GM12864 (cell line): ENCODE measurements at places on chromosomes 12 and 14.
A peak's percentile ranks its signal among the peaks of the same experiment; 100 is the strongest.

GRCh38 chr14:57578801-57579200 is 85.1 kb upstream of the CCDC198 start:
- no peak for DNase-seq

DNA sequence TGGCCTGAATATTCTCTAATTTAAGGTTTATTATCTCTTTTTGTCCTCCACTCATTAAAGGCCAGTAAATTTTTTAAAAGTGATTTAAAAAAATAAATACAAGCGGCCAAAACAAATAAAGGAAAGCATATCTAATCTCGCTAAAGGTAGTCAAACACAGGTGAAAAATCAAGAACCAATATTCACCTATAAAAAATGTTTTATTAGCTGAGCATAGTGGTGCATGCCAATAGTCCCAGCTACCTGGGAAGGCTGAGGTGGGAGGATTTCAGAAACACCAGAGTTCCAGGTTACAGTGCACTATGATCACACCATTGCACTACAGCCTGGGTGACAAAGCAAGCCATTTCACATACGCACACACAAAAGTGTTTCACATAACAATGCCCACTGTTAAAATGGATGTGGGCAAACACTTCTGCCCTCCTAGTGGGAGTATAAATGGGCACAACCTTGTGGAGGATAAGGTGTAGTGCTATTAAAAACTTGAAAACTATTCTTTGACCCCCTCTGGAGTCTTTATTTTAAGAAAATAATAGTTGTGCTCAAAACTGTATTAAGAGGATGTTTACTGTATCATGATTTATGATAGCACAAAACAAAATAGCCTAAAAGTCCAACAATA is 32.7 kb upstream of the NAP1L1 start:
- no peak for DNase-seq

GRCh38 chr14:92417759-92418158 is 94.8 kb downstream of the SLC24A4 start:
- no peak for DNase-seq

- DNase-seq: no peak
Observed at GRCh38 chr14:65813760-65814384, 401.3 kb downstream of the FUT8 start.

GRCh38 chr14:96016501-96017160 is 22.5 kb upstream of the C14orf132 start:
- DNase-seq: no peak

DNA sequence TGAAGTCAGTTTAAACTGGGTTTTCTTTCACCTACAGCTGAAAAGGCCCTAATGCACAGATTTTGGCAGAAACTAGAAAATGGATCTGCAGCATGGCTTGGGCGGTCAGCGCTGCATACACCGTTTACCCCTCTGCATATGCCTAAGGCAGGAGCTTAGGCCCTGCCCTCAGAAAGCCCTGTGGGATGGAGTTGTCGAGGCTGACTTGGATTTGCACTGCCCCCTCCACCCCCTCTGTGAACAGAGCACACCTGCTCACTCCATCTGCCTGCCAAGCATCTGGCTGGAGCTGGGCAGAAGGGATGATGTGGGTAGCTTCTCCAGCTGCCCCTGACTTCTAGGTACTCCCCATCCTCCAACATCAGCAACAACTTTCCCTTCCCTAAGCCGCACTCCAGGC is 41.9 kb downstream of the TTC7B start:
- DNase-seq: no peak

DNA sequence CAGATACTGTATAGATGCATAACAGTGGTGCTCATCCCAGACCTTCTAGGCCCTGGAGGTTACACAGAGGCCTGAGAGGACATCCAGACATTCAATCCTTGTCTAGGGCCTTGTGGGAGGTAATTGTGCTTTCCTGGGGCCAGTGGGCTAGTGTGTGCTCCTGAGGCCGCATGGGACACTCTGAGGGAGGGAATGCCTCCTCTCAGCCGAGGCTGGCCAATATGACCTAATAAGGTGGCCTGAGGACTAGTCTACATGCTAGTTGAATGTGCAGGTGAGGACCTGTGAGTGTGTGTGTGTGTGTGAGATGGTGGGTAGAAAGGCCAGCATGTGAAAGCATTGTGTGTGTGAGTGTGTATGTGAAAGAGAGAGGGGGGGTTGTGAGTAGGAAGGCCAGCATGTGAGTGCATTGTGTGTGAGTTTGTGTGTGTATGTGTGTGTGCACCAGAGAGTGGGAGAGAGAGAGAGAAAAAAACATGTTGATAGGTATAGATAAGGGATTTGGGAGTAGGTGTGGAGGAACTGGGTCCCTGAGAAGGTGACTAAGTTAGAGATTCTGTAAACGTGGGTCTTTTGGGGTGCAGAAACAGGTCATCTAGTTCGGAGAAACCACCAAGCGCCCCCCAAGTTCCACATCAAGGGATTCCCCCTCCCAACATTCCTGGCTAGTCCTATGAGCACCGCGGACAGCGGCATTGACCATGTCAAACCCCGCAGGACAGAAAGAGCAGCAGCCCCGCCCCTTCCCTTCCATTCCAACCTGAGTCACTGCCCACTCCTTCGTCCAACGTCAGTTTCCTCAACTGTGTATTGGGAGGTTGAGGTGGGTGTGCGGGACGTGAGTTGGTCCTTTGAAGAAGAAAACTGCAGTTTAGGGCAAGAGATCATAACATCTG is 9.7 kb upstream of the KRT81 start:
- no peak for DNase-seq

GRCh38 chr12:95997911-95998510 is 1.9 kb upstream of the HAL start:
- no peak for DNase-seq

GRCh38 chr14:22549324-22549962 is 39.6 kb downstream of the DAD1 start:
- no peak for DNase-seq

GRCh38 chr14:89012282-89013097 is 188.0 kb downstream of the TTC8 start:
- no peak for DNase-seq

- DNase-seq: no peak
Observed at GRCh38 chr12:101678081-101678480, 19.4 kb upstream of the CHPT1 start.

- DNase-seq: no peak
Observed at GRCh38 chr14:24260026-24260779, 2.8 kb downstream of the TGM1 start.

GRCh38 chr12:14689996-14690395 is 6.4 kb downstream of the GUCY2C start:
- DNase-seq: no peak

DNA sequence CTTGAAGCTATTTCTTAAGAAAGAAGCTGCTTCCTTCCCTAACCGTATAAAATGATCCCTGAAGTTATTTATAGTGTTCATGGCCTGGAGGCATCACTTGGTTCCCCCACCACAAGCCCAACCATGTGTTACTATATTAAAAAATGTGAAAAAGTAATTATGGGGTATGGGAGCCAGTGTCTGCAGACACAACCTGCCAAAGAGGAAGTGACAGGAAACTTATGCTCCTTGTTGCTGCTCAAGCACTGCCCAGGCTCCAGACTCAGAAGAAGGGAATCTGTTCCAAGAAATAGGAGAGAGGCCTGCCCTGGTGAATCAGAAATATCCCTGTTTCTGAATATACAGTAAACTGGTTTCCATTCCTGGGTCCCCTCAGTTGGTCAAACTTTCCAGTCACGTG is 217.2 kb upstream of the BMP4 start:
- no peak for DNase-seq

DNA sequence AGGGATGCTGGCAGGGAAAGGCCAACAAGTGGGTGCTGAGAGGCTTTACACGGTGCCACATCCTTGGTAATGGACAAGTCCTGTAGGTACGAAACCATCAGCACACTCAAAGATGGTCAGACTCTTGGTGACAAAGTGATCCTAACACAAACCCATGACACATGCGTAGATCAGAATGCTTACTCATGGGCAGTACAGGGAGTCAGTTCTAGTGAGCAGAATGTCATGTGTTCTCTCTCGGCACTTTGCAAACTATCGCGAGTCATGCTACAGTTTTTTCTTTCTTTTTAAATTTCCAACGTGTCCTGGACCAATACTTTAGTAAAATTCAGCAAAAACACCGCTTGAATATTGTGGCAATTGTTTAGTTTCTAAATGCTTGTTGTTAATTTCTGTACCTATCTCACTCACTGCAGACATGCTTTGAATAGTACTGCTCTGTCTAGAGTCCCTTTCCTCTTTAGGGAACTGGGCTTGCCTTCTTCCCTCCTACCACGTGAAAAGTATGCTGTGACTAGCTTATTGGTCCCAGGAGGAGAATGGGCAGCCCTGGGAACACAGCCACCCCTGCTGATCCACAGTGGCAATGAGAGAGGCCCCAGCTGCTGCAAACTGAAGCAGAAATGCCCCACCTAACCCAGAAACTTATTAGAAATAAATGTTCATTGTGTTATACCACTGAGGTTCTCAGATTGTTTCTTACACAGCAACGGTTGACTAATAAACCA is 62.4 kb downstream of the UBR7 start:
- peak; percentile 4 for DNase-seq

- no peak for DNase-seq
Observed at GRCh38 chr12:110853836-110854235, 7.0 kb downstream of the CCDC63 start.

DNA sequence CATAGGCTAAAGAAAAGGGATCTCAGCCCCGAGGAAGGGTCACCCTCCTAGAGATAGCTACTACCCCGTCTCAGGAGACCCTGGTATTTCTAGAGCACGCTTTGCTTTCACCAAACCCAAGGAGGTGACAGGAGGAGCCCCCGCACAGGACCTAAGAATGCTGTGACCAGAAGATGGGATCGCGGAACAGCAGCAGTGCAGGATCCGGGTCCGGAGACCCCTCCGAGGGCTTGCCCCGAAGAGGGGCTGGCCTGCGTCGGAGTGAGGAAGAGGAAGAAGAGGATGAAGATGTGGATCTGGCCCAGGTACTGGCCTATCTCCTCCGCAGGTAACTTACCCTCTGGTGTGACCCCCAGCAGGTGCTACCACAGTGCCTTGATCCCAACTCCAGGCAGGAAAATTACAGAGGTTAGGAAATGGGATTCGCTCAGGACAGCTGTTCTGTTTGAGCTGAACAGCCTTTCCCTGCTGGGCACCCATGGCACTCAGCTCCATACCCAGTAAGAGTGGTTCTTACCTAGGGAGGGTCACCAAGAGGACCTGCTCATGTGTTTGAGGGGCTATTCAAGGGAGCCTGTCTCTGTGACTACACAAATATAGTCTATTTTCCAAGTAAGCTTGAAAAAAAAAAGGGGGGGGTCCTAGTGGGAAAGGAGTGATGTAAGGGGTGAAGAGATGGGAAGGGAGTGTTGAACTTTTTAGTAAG is 826 bp upstream of the NRL start:
- no peak for DNase-seq

GRCh38 chr12:13947276-13947946 is 34.0 kb downstream of the GRIN2B start:
- no peak for DNase-seq

DNA sequence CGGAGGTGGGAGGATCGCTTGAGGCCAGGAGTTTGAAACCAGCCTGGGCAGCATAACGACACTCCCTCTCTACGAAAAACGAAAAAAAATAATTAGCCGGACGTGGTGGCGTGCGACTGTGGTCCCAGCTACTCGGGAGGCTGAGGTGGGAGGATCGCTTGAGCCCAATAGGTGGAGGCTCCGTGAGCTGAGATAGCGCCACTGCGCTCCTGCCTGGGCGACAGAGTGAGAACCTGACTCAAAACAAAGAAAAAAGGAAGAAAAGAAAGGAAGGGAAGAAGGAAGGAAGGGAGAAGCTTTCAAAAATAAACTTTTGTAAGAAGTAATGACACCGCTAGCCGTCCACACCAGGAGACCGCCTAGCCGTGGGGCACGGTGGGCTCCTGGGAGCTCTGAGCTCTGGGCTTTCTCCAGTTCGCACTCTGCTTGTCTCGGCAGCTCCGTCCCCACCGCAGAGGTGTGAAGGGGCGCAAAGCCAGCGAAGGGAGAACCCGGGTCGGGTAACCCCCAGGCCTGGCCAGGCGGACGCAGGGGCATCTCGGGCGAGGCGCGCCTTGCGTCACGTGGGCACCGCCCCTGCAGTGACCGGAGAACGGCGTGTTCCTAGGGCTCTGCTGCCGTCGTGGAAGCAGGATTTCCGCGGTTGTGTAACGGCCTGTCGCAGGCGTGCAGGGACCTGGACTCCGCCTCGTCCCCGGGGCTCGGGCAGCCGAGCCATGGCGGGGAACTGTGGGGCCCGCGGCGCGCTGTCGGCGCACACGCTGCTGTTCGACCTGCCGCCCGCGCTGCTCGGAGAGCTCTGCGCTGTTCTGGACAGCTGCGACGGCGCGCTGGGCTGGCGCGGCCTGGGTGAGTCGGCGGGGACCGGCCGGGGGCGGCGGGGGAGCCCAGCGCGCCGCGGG is at the start of gene IRAK3:
TSS of gene IRAK3 (plus strand) at position 631 of the 902 bp plus-strand sequence. CDS start at position 717, 86 bp downstream.
- no peak for DNase-seq

GRCh38 chr14:97866195-97866594 is 1069.0 kb downstream of the VRK1 start:
- DNase-seq: no peak

DNA sequence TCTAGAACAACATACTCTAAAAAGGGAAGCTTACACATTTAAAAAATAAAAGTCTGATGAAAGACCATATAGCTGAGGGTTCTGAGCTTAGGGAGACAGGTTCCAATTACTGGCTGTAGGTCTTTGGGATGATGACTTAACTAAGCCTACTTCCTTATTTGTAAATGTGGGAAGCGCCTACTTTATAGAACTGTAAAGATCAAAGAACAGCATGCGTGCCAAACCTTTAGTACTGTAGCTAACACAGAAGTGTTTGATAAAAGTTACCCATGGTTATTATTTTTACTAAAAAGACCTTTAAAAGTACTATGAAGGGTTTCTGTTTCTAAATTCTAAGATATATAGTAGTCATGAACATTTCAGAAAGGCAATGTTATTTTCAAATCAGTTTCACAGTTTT is 35.7 kb downstream of the STK38L start:
- no peak for DNase-seq

- DNase-seq: no peak
Observed at GRCh38 chr14:66022526-66022925, 463.6 kb upstream of the CCDC196 start.

DNA sequence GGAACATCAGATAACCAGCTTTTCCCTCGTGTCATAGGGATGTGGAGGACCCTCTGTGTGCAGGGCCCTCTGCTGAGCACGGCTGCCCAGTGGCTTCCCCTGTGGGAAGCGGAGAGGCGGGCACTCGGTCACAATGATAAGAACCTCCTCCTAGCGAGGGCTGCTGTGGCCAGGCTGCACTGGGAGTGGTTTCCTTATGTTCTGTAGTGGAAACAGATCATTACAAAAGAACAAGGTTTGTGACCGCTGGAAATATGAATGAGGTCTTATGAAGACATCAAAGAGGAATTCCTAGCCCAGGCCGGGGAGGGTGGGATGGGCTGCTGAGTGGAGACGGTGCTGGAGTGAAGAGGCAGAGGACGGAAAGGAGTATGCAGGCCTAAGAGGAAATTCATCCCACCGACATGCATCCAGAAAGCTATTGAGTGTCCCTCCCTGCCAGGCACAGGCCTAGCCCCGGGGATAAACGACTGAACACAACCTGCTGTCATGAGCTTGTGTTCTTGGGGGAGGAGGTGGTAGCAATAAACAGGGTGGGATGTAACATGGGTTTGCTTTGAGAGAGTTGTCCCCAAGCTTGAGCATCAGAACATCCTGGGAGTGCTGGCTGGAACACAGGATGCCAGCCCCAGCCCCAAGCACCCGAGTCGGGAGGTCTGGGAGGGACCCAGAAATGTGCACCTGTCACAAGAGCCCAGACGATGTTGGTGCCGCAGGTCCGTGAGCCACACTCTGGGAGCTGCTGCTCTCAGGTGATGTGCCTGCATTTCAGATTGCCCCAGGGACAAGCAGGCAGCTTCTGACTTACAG is 37.5 kb downstream of the FZD10 start:
- DNase-seq: no peak
